Left lobe of liver (tissue), 2 donors: ENCODE measurements at places on chromosomes 2 and 18. TPM values are rescaled to one million over a fixed set of nuclear protein-coding genes. Genes with fewer than 3 reads are reported as not detected.

Gene MZT2A
- 60.2 TPM for total RNA-seq

Gene C2orf81
- total RNA-seq, result 0.38 TPM

Gene PDK1
- total RNA-seq, result 6.2 TPM

Gene SLC9A2
- not detected for total RNA-seq

Gene SLC25A12
- total RNA-seq, result 0.98 TPM

Gene CXXC1
- 35.1 TPM for total RNA-seq

Gene RAB27B
- 1.0 TPM for total RNA-seq

Gene RALBP1
- 17.4 TPM for total RNA-seq

DNA sequence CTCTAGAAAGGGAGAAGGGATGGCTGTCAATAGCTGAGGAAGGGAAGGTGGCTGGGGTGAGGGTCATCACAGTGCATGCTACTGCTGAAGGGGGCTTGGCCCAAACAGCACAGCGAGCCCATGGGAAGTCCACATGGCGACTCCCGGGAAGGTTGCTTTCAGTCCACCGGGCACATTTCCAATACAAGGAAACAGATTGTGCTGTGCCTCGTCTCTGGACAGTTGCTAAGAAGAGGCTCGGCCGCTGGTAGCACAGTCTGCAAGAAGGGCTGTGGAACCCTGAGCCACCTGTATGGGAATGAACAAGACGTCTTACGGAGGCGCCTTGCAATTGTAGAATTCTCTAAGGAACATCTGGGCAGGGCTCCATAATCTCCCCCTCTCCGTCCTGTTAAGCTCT, 123.1 kb downstream of the CELF4 start:
- no peak for DNase-seq

DNA sequence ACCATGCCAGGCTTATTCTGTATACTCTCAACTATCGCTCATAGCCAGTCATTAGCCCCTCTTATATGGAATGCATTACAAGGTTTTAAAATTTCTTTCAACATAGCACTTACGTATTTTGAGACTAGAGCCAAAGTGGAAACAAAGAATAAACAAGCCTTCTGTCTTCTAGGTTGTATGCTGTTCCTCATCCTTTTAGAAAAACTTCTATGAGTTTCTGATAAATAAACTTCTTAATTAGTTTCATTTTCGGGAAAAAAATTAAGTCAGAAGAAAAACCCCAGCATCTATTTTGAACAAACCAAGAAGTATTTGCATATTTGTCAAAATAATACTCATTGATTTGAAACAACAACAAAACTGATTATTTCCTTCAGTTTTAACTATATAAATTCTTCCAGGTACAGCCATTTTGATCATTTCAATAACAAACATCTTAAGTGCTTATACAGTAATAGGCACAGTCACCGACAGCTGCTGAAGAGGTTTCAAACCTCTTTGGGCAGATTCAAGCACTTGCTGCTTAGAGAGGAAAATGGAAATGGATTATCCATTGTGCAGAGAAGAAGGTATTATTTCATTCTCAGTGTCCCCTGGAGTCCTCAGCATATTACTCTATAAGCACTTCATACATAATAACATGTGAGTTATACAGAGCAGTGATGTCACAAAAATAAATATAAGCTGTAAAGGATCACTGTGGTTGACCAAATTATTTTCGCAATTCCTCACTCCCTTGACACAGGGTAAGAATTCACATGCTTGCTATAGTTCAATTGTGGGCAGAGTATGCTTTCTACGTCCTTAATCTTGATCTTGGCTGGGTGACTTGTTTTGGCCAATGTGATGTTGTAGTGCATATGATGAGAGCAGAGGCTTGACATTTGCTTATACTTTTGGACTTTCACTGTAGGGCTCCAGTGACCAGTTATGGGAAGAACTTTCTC, 833.8 kb downstream of the TRIB2 start:
- no peak for DNase-seq

GRCh38 chr2:172296267-172297046, 130.9 kb upstream of the ITGA6 start:
- no peak for DNase-seq

GRCh38 chr2:156434461-156435291, 1.5 kb upstream of the GPD2 start:
- no peak for DNase-seq

GRCh38 chr2:95138702-95139101, 17.1 kb upstream of the MRPS5 start:
- no peak for DNase-seq

DNA sequence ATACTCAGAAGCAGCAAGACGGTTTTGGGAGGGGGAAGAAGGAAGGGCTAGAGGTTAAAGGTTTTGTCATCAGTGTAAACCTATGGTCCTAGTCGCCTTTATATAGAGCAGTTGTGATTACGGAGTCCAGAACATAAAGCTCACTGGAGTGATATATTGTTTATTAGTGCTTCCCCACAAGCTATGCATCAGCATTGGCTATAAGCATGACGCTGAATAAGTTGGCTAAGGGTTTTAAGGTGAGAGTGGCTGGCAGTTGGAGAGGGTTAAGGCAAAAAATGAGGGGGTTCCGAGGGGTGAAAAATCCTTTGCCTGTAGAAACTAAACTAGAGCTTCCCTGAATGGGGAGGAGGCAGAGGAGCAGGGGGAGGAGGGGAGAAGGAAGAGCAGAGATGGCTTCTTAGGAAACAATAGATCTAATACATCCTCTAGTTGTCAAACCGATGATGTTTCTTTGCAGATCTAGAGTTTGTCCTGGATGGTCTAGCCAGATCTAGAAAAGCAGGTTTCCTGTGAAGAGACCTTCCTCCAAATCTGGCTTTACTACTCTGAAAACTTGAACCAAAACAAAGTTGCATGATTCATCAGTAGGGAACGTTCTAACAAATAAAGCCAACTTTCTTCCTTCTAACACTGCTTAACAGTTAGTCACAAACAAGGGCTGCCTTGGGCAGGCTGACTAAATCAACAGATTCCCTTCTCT, 2.5 kb downstream of the KLF7 start:
- no peak for DNase-seq

DNA sequence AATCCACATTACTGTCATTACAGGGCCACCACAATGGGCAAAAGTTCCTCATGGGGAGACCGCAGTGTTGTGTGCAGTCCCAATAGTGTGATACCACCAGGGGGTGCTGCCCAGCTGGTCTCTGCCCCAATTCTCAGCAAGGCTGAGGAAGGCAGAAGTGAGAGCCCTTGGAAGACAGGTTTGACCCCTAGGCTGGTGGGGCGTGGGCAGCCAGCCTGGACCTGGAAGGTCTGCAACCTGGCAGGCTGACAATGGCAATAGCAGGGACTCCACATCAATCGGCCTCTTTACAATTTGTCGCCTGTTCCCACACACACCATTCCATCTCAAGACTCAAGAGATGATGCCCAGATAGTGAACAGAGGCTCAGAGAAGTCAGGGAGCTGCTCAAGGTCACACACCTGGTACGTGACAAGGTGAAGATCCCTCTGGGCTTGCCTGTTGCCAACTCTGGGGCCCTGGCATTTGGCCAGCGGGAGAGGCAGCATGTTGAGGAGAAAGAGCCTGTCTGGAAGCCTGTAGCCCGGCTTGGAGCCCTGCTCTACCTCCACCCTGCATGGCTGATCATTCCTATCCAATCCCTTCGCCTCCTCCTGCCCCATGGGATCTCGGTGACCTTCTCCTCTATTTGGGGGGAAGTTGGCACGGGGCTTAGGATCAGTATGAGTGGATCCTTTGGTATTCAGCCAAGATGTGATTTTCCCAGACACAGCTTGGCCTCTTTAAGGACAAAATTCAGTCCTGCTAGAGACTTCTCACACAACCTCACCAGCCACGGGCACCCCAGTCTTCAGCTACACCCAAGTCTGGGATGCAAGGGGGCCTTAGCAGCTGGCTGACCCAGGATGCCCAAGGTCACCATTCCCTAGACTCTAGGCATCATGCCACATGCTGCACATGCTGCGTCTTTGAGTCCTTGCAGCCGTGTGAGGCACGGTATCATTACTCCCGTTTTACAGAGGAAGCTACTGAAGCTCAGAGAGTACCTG, 2.9 kb upstream of the ATOH8 start:
- DNase-seq, result peak; percentile 81

GRCh38 chr2:218567797-218568189, 358 bp downstream of the USP37 start:
- no peak for DNase-seq

DNA sequence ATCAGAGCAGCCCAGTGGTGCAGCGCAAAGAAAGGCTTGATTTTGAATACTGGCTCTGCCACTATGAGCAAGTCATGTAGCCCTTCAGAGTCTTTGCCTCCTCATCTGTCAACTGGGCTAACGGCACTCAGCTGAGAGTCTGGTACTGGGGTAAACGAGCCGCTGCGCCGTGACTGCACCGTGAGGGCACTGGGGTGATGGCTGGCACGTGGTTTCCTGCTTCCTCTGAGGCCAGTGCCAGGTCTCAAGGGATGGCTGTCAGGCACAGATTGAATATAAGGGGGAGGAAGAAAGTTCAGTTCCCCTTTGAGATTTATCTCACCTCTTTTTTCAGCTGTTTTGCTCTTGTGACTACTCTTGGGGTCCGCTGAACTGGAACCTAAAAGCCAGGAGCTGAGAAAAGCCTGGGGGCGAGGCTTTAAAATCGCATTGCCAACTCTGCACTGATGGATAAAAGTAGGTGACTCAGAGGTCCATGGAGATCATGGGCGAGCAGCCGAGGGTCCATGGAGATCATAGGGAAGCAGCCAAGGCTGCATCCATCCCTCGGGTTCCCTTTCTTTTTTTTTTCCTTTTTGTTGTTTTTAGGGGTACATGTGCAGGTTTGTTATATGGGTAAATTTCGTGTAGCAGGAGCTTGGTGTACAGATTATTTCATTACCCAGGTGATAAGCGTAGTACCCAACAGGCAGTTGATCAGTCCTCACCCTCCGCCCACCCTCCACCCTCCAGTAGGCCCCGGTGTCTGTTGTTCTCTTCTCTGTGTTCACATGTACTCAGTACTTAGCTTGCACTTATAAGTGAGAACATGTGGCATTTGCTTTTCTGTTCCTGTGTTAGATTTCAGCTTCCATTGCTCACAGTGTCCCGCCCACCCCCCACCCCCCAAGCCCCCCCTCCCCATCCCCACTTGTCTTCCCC, 114.3 kb downstream of the SPP2 start:
- DNase-seq, result no peak

DNA sequence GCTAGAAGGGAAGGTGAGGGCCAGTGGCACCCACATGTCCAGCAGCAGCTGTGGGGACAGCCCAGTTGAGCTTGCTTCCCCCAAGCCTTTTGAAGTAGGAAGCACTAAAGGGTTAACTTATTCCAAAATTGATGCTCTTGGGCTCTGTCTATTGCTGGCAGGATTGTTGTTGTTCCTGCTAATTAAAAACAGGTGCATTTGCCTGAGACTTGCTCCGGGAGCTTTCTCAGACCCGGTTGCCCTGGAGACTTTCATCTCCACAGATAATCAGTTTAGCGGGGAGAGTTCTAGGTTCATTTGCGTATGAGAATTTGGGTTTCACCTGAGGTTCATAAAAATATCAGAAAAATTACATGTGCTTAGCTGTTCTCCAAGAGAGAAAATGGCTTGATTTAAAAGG, 277.3 kb downstream of the LRATD1 start:
- DNase-seq, result no peak

- no peak for DNase-seq
Measured at GRCh38 chr18:79590191-79591031, 89.2 kb upstream of the CTDP1 start.

DNA sequence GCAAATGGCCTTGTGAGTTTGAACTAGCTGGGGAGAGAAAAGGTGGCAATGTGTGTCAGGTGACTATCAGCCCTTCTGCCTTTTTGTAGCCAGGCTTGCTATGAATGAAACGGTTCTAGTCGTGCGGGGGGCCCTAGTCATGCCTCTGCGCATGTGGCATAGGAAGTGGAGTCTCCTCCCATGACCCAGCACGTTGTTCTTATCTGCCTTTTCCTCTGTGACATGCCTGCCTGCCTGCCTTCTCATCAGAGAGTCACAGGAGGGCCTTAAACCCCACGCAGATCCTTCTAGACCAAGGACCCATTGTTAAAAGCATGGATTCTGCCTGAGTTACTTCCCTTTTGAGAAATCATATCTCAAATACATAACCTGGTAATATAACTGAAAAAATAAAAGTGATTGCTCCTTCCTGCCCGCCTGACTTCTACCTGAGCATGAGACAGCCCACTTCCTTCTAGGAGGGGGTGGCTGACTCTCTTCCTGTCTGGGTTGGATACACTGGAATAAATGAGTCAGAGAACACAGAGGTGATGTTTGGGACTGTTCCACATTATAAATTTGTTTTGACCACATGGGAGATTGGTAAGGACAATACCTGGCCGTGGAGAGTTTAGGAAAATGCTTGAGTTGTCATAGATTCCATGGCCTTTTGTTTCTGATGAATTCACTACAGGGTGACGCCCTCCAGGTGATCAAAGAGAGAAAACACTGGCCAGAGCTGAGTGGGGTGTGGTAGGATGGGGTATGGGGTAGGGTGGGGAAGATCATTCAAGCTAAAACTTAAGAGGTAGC, 49.8 kb downstream of the FBLN7 start:
- no peak for DNase-seq

DNA sequence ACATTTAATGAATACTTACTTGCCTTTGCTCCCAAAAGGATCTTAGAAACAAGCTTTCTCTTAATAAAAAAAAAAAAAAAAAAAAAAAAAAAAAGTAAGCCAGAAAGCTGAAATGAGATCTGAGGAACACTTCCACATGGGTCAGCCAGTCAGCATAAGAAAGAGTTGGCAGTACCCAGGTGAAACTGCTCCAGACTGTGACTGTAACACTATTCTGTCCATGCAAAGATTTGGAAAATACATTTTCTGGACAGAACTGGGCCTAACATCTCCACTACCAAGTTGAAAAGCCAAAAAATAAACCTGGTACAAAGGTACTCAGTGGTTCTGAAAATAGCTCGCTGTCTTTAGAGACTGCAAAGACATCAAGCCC, 135.7 kb downstream of the THADA start:
- no peak for DNase-seq

DNA sequence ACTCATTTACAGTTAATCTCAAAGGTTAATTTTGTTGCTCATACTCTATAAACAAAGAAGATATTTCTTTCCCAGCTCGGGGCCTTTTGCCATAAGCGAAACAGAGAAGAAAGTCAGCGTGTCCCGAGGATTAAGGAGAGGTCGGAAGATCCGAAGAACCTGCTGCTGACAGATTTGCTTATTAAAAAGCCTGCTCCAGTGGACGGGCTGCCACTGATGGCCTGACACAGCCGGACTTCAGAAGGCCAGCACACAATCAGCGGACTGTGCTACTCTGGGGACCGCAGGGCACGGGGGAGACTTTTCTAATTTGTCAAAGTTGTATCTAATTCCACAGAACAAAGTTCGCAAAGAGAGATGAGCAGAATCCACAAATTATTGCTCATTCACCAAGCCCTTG, 315.4 kb downstream of the ETAA1 start:
- no peak for DNase-seq

DNA sequence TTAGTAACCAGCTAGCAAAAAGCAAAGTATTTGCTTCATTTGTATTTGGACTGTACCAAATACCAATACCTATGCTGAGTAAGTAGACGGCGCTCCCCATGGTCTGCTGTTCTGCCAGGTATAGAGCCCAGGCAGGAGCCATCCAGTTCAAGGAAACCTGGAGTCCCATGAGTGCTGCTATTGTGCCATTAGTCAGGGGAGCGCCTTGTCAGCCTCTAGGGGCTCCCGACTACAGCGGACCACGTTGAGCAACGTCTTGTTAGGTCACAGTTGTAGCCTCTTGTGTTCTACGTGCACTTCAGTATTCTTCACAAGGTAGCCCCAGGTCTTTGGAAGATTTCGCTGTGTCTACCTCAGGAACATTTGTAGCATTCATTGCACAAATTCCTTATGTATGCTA, 21.6 kb upstream of the SLC9A2 start:
- no peak for DNase-seq
